Stimulated activated CD8-positive, alpha-beta memory T cell treated with anti-CD3 and anti-CD28 coated beads, Interleukin-4, amount 100 ng/mL, for 1 hour (primary cell): ENCODE measurements at places on chromosomes 1 and 21.
A peak's percentile ranks its signal among the peaks of the same experiment; 100 is the strongest.

GRCh38 chr1:19655718-19656080, 9.0 kb upstream of the HTR6 start:
- no peak for DNase-seq

- DNase-seq, result no peak
Measured at GRCh38 chr1:205142102-205142469, 20.3 kb upstream of the RBBP5 start.

DNA sequence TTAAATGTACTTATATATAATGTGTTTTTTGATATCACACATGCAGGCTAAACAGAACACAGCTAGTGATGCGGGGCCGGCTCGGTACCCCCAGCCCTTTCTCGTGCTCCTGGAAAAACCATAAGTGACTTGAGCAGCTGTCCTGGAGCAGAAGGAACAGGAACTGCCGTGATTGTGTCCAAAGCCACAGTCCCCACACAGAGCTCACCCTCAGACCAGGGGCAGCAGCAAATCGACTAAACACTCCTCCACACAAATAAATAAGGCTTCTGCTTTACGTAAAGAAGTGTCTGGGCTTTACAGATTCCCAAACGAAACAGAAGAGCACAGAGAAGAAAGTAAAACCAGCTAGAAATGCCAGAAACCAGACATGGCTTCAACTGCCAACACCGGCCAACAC, 9.6 kb downstream of the UBE2J2 start:
- DNase-seq, result no peak

DNA sequence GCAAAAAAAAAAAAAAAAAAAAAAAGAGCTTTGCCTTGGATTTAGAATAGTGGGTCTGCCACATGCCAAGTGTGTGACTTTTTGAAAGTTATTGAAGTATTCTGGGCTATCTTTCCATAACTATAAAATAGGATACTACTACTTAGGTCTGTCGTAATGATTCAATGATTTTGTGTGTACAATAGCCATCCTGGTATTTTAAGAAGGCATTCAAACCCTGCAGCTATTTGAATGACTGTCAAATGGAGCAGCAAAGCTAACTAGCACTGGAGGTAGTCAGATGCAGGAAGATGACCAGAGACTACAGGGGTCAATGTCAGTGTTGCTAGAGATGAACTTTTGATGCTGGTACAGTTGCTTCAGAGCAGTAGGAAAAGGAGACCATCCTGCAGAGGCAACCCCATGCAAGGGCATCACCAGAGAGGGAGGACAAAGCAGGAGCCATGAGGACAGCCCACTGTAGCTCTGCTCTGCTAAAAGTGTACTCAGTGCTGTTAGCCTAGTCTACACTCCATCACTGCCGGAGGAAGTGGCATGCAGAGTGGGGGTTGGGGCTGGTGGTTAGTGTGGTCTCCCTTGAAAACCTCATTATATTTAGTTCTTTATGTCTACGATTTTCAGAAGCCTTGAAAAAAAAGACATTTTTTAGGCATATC, 29.0 kb downstream of the DUSP10 start:
- DNase-seq, result peak; percentile 60

GRCh38 chr1:203058676-203058935, 27.2 kb downstream of the MYOG start:
- no peak for DNase-seq

GRCh38 chr1:203692565-203693470, 66.2 kb downstream of the ATP2B4 start:
- DNase-seq, result no peak

DNA sequence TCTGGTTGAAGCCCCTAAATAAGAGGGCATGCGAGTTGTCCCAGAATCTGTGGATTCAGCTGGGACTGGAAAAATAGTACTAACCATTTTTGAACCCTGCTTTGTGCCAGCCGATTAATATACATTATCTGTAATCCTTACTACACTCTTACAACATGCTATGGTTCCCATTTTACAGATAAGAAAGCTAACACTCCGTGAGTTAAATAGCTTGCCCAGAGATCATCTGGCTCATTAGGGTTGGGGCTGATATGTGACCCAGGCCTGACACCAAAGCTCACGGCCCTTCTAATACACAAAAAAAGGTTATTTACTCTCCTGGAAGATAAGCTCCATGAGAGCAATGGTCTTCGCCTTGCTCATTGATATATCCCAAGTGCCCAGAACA, 14.9 kb downstream of the ATP2B4 start:
- no peak for DNase-seq

DNA sequence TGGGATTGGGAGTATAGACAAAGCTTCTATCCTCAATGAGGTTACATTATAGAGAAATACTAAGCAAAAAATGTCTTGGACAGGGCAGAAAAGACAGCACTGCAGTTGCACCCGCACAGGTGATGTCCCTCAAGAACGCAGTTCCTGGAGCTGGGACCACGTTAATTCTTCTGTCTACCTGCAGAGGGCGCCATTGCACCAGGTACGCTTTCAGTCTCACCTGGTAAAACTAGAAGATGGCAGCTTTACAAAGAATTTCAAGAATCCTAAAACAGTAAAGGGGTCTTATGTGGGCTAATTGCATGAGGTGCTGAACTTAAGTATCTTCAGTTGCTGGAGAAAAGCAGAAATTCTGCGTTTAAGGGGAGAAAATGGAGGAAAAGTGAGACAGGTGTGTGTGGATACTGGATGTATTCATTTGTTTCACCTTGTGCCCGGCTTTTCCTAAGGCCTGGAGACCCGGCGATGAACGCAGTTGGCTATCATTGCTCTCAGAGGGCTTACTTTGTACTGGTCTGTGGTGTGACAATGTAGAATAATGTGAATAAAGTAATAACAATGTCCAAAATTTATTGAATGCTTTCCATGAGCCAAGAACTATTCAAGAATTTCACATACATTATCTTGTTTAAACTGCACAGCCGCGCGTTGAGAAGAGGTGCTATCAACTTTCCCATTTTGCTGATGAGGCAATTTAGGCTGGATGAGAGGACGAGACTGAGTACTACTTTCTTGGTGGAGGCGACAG, 276.3 kb upstream of the GREM2 start:
- DNase-seq, result no peak

- DNase-seq, result no peak
Measured at GRCh38 chr1:57254022-57254421, 169.8 kb downstream of the DAB1 start.

- no peak for DNase-seq
Measured at GRCh38 chr1:173355281-173356031, 121.7 kb upstream of the PRDX6 start.

- DNase-seq, result no peak
Measured at GRCh38 chr1:52767596-52768280, 41.5 kb downstream of the ZYG11B start.

GRCh38 chr21:26154753-26155152, 15.8 kb downstream of the APP start:
- no peak for DNase-seq

DNA sequence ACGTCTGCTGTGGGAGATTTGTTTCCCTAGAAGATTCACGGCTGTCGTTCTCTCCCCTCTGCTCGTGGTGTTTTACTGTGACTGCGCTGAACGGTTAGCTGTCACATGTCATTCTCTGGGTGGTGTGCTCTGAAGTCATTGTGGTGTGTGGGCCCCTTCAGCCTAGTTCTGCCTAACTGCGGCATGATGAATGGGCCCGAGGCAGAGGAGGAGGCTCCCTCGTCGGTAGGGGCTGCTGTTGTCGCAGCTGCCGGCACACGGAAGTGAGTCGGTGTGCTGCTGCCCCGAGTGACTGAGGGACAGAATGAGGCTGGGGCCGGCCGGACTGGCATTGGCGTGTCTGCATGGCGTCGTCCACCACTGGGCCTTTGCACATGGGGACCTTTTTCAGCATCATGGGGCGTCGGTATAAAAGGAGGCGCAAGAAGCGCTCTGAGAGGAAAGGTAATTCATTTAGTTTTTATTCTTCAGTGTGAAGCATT, 77.9 kb downstream of the ADARB1 start:
- peak; percentile 54 for DNase-seq

DNA sequence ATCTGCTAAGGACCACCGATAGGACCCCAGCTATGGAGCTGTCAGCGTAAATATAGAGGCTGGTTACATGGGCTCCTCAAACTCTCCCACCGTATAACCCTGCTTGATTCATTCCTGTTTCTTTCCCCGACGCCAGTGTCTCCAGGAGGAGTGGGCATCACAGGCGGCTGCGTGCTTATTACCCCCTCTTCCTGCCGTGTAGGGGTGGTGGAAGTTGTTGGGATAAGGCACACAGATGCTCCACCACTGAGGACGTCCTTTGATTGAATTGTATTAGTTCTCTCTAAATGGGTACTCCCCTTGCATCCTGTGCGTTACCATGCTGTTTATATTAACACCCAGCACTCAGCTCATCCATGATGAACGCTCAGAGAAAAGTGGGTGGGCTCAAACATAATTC, 104.6 kb downstream of the ZBTB18 start:
- DNase-seq, result no peak

GRCh38 chr1:7121622-7121988, 336.4 kb downstream of the CAMTA1 start:
- no peak for DNase-seq
